ENCODE measurements at places on chromosomes 13 and 19.

- DNase-seq, result no peak
These were observed 2.2 kb upstream of the PLK5 start for GRCh38 chr19:1521636-1522035.

- DNase-seq, result no peak
These were observed 37.8 kb upstream of the SLC7A10 start for GRCh38 chr19:33263325-33264023.

- no peak for DNase-seq
These were observed 395.9 kb downstream of the KCNRG start for GRCh38 chr13:50410921-50411746.

DNA sequence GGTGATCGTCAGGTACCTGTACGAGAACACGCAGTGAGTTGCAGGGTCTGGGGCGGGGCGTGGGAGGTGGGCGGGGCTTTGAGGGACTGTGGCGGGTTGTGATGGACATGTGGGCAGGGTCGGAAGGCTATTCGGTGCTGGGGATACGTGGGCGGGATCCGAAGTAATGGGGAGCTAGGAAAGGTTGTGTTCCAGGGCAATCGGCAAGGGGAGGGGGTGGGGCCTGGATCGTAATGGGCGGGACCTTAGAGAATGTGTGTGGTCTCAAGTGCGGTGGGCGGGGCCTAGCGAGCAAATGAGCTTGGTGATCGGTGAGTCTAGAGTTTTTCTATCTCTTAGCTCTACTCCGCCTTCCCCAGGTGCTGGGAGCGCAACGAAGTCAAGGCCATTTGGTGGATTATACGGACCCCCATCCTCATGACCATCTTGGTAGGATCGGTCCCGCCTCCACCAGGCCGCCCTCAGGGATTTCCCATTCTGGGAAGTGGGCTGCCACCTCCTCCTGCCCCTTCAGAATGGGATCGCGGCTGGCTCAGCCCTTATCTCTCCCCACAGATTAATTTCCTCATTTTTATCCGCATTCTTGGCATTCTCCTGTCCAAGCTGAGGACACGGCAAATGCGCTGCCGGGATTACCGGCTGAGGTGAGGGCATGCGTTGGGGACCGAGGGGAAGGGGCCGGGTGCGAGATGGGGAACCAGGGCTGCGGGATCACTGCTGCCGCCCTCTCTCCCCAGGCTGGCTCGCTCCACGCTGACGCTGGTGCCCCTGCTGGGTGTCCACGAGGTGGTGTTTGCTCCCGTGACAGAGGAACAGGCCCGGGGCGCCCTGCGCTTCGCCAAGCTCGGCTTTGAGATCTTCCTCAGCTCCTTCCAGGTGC lies 9.6 kb downstream of the GIPR start:
- DNase-seq, result no peak

DNA sequence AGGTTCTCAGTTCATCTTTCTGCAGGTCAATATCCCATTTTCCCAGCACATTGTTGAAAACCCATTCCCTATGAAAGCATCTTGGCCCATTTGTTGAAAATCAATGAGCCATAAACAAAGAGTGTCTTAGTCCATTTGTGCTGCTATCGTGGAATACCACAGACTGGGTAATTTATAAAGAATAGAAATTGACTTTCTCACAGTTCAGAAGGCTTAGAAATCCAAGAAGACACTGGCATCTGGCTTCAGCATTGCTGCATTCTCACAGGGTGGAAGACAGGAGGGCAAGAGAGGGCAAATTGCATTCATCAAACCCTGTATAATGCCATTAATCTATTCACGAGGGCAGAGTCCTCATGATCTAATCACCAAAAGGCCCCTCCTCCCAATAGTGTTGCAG lies 34.1 kb downstream of the ZNF823 start:
- DNase-seq, result no peak

Measured in cortex of kidney (tissue), 1 donor.